ENCODE measurements at places on chromosomes 16 and 17.

DNA sequence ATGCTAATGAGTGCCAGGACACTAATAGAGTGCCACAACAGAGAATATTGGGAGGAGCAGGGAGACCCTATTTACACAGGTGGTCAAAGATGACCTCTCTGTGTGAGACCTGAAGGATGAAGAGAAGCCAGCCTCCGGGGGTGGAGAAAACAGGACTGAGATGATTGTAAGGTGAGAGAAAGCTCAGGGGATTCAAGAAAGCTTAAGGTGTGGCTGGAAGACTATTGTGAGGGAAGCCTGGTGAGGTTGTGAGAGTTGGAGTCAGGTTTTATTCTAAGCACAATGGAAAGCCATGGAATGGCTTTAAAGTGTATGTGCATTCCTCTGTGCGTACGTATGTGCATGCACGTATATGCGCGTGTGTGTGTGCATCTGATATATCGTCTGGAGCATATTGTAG, 10.4 kb upstream of the MARCHF10 start:
- DNase-seq, result no peak

GRCh38 chr16:49604602-49605001, 231.0 kb downstream of the C16orf78 start:
- DNase-seq, result no peak

- DNase-seq, result no peak
These were observed 10.7 kb upstream of the UBTF start for GRCh38 chr17:44230140-44230539.

DNA sequence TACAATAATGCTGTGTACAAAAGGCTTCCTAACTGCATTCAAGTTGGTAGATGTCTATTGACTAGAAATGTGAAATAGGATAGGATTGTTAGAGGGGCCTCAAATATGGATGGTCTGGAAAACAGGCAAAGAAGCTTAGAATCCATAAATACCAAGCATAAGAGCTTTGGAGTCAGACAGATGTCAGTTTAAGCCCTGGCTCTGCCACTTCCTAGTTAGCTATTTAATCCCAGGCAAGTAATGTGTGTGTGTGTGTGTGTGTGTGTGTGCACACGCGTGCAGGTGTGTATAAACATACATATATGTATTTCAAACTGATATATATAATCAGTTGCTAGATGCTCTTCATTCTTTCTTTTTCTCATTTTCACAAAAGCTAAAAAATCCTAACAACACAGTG, 66.7 kb downstream of the MMD start:
- no peak for DNase-seq

- DNase-seq, result no peak
These were observed 30.1 kb upstream of the HAPSTR1 start for GRCh38 chr16:9061358-9061813.

GRCh38 chr16:85900027-85900792, 1.2 kb downstream of the IRF8 start:
- no peak for DNase-seq

- DNase-seq, result no peak
These were observed 242.7 kb downstream of the KATNIP start for GRCh38 chr16:27792486-27793248.

DNA sequence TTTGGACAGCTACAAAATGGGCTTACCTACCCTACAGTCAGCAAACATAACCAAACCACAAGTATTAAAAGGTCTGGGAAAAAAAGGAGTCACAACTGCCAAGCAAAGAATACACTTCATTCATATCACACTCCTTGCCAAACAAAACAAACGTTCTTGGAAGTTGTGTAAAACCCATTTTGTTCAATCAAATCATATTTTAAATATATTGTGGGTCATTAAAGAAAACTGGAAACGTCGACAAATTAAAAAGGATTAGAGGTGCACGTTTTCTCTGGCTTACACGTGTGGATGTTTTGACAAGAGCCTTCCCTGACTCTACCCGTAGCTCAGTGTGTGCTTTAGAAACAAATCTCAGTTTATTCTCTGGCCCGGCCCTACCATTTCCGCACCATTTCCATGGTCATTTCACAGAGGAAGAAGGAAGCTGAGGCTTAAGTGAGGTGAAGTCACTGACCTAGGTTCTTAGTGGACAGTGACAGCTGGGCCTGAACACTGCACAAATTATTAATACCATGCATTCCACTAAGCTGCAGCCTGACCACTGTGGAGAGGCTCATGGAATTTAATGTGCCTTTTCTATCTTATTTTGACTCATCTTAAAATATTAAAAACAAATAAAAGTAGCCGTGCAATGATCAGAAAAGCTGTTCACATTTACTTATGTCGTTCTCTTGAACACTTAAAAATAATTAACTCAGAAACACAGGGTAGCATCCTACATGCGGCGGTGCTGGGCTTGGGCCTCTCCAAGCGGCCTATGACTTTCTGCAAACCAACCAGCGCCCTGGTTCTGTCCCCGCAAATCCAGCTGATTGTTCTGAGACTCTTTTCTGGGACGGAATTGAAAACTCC, 968 bp downstream of the CEP112 start:
- DNase-seq, result no peak

DNA sequence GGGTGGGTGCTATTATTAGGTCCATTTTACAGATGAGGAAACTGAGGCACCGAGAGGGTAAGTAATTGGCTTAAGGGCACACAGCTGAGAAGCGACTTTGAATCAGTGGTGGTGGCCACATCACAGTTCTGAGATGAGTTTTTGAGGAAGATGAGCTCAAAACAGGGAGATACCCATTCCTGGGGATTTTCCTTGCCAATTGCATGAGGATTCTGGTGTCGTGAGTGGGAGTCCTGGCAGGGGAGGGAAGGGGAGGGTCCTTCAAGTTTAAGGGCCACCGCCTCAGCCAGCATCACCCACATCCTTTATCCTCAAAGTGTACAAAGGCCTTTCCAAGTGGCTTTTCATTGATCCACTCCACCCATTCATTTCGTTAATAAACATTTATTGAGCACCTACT, 45.3 kb downstream of the IL21R start:
- DNase-seq, result no peak

DNA sequence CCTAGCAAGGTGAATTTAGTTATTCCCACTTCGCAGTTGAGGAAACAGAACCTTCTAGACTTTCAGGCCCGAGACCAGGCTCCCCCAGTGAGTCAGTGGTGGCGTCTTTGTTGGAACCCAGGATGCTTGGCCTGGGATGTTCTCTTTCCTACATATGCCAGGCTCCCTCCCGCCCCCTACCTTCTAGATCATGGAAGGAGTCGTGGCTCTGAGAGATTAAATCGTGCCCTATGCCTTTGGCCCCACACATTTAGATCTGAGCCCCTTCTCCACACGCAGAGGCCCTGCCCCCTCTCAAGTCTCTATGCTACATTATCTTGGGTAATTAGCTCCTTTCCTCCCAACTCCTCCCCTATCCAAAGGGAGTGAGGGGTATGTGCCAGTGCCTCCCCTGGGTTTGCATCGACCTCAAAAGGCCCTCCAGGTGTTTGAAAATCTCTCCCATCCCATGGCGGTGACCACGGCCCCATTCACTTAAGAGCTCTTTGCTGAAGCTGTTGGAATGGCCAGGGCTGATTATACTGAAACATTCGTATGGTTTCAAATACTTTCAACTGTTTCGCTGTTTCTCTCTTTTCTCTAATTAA, 3.0 kb downstream of the NGFR start:
- DNase-seq, result no peak

GRCh38 chr16:3036726-3037315, at the start of gene BICDL2:
Gene BICDL2 (minus strand): TSS chr16:3036944. CDS start chr16:3035496, 1,448 bp downstream.
- no peak for DNase-seq

- DNase-seq, result no peak
These were observed 150.3 kb downstream of the C16orf95 start for GRCh38 chr16:87166934-87167333.

DNA sequence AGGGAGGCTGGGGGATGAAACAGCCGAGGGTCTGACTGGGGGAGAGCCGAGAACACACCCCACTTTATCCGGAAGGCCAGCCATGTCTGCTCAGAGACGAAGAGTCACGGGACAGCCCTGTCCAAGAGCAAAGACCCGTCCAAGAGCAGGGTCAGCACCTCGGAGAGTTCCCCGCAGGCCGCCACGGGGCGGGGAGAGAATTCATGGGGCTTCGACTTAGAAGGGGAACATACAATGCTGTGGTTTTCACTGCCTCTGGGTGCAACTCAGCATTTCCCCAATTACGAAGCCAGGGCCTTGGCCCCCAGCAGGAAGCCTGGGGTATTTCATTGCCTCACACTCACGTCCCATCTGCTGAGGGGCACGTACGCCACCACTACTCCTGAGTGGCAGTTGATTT, 59.3 kb downstream of the JPH3 start:
- no peak for DNase-seq

DNA sequence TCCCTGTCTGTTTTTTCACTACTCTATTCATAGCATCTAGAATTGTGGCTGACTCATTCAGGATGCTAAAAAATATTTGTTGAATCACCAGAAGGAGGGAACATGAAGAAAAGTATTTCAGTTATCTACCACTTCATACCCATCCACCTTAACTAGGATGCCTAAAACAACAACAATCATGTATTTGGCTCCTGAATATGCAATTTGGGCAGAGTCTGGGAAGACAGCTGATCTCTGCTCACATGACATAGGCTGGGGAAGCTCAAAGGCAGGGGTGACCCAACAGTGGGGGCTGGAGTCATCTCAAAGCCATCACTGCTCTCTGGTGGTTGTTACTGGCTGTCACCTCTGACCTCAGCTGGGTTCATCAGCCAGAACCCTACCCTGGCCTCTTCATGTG, 80.1 kb upstream of the RPL38 start:
- DNase-seq, result no peak

DNA sequence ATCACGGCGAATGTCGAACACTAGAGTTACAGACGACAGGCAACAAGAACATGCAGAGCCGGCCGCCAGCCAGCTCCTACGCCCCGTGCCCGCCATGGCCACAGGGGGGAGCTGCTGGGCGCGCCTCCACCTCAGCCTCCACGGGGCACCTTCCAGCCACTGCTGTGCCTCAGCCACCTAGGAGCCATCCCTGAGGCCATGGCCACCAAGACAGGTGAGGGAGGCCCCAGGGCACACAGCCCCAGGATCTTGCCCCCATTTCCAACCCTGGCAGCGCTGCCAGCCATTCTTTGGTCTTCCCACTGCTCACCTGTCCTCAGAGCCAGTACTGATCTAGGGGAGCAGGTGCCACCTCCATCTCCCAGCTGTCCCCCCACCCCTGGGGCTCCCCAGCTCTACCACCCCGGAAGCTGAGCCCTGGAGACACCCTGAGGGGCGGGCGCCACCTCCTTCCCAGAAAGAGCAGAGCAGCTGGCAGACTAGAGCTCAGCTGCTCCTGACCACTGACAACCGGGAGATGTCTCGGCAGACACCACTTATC, 11.8 kb downstream of the GNPTG start:
- peak; percentile 59 for DNase-seq

GRCh38 chr17:81012574-81013447, 21.2 kb downstream of the CHMP6 start:
- no peak for DNase-seq

DNA sequence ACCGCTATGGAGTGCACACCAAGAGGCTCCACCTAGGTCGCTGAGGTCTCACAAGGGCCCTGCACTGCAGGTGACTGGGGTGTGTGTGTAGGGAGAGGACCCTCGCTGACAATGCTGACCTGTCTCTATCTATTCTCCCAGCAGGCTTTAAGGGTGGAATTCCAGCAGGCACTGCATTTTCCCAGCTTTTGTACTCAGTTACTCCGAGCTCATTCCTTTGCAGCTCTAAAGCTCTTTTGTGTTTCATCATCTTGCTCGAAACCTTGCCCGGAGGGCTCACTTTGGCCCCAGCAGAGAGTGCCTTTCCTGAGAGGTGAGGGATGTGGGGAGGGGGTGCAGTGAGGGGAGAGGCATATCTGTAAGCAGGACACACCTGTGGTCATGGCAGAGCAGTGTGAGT, 39.3 kb downstream of the SMPD3 start:
- no peak for DNase-seq

DNA sequence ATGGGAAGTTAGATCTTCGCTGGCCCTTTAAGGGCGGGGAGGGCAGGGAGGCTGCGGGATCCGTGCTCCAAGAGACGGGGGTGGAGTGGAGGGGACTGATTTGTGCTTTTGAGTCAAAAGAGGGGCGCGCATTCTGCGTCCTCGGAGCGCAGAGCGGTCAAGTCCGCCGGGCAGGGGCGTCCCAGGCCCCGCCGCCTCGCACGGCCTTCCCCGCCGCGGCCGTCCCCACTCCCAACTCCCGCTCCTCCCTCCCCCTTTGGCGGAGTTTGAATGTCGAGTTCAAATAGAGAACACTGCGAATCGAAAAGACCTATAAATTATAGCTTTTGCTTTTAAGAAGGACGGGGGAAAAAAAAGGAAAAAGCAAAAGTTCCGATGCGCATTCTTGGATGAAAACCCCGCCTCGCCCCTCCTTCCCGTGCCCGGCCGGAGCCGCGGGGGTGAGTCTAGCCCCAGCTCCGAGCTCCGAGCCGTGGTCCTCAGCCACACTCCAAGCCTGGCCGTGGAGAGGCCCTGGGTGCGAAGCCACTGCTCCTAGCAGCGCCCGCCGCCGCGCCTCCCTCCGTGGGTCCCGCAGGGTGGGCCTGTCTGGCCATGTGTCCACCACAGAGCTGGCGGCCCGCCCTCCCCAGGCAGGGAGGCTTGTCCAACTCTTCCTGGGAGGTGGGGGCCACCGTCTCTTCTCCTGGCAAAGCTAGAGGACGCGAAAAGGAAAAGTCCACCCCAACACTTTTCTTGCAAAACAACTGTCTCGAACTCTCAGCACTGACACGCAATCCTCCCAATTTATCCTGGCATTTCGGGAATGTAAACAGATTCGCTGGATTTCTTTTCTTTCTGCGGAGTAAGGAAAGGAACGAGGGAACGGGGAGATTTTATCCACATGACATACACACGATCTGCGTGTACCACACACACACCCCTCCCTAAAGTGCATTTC, 3.6 kb downstream of the CBX8 start:
- DNase-seq, result no peak

DNA sequence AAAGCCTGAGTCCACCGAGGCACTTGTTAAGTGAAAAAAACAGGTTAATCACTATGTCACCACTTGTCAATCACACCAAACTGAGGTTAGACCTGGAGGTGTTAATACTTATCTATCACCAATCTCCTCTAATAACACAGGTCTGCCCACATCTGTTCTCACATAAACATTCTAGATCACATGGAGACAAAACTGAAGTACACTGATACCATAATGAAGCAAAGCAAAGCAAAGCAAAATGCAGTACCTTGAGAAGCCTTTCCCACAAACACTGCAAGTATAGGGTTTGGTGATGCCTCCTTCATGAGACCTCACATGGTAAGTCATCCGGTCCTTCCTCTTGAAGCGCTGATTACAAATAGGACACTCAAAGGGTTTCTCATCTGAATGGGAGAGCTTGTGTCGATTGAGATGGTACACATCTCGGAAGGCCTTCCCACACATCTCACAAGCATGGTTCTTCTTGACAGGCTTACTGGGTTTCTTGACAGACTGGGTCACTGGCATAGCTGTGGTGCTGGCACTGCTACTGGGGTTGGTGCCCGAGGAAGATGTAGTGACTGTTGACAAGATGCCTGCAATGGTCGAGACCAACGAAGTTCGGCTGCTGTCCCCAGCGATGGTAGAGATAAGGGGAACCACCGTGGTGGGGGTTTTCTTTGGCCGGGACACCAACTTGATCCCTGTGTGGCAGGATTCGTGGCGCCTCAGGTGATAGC, 5.4 kb downstream of the VEZF1 start:
- no peak for DNase-seq

- no peak for DNase-seq
These were observed 107.7 kb upstream of the GPR139 start for GRCh38 chr16:20181416-20181815.
